ENCODE measurements at places on chromosomes 4 and X. TPM values are rescaled to one million over a fixed set of nuclear protein-coding genes. Genes with fewer than 3 reads are reported as not detected.

DNA sequence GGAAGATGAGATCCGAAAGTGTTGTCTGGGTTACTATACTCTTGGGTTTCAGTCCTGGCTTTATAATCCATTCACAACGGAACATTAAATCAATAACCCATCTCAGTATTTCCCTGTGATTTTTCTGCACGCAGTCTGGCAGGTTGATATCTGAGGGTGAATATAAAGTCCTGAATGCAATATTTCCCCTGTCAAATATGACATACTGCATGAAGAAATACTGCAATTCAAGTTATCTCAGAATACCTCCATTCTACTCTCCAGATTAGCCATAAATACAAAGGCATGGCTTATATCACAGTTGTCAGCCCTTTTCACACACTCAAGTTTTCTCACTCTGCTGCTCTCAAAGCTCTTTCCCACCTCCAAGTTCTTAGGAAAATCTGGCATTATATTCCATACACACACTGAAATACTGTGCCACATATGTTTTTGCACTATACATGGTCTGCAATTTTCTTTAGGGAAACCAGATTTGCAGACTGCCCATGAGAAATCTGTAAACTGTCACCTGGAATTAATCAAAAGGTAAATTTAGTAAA is 64.7 kb downstream of the WDFY3 start:
- no peaks in the 10 kb centered on the region for H3K36me3 ChIP-seq
- no peaks in the 10 kb centered on the region for H3K4me1 ChIP-seq
- DNase-seq = no peak
- H3K27ac ChIP-seq = no peak overlapping the region
- no peak overlapping the region for H3K4me3 ChIP-seq

DNA sequence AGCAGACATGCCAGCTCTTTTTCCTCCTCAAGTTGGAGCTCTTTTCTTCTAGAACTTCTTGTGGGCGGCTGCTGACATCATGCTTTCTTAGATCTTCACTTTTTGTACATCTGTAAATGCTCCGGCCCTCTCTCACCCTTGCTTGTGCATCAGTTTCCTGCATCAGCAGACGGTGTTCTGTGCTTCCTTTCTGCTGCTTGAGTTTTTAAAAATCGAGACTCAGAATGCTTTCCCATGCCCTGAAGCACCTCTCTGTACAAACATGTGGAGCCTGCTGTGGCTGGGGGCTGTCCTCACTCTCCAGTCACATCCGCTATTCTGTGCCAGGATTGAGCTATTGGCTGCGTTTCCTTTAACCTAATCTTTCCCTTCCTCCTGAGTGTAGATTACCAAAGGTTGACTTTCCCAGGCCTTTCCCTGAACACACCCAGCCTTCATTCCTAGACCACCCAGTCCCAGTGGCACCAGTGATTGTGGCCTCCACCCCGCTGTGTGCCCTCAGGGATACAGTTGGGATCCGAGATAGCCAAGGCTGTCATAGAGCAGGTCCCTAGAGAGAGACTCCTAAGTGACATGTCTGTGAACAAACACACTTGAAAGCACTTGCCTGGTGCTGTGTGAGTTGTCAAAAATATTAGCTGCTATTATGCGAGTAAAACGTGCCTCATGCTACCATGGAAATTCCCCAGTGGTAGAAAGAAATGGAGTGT is 41.9 kb downstream of the TNIP2 start:
- no peak overlapping the region for H3K4me3 ChIP-seq
- no peak for DNase-seq
- H3K27me3 ChIP-seq = no peaks in the 10 kb centered on the region

- H3K27ac ChIP-seq = no peak overlapping the region
- H3K27me3 ChIP-seq = no peaks in the 10 kb centered on the region
- no peak overlapping the region for H3K4me3 ChIP-seq
- DNase-seq = no peak
- no peaks in the 10 kb centered on the region for H3K36me3 ChIP-seq
Measured at GRCh38 chr4:104942990-104943743, 203.5 kb upstream of the TET2 start.

GRCh38 chr4:145539671-145540070 is 58.0 kb downstream of the SMAD1 start:
- DNase-seq = no peak
- H3K27ac ChIP-seq = no peak overlapping the region
- peaks cover 10% of the 10 kb centered on the region for H3K4me1 ChIP-seq
- no peak overlapping the region for H3K4me3 ChIP-seq

Gene SERTM2
- 0.27 TPM for total RNA-seq

DNA sequence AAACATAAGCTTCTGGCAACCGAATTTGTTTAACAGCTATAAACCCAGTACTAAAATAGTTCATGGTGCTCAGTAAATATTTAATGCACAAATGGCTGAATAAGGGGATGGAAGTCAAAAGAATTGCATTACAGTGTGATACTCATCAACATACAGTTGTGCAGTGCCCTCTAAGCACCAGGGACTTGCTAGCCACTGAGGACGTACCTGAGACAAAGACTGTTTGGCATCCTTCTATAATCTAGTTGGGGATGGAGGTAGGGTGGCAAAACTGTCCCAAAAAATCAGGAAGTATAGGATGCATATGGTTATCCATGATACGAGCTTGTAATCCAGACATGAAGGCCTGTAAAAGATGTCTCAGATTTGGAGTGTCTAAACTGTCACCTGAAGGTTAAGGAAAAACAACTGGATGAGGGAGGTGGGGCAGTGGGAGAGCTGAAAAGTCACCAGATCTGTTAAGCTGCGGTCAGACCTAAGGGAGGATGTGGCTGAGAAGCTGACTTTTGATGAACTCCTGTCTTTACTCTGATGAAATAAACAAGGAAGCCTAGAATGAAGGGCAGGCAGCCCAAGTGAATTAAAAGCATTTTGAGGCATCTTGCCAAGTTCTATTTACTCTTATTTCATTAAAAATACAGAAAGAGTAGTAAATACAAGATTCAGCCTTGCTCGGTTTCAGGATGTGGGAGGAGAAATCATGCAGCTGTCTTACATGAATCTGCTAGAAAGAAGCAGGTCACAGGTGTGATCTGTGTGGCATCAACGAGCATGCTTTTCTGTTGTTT is 12.0 kb upstream of the CD38 start:
- H3K27ac ChIP-seq = no peak overlapping the region
- H3K4me1 ChIP-seq = no peaks in the 10 kb centered on the region
- no peaks in the 10 kb centered on the region for H3K27me3 ChIP-seq
- no peaks in the 10 kb centered on the region for H3K36me3 ChIP-seq

- no peak for DNase-seq
- H3K4me1 ChIP-seq = peaks cover 21% of the 10 kb centered on the region
- no peaks in the 10 kb centered on the region for H3K27me3 ChIP-seq
- no peak overlapping the region for H3K27ac ChIP-seq
- H3K4me3 ChIP-seq = no peak overlapping the region
Measured at GRCh38 chr4:7326693-7327340, 107.9 kb downstream of the PSAPL1 start.

Gene HPF1
- 46.2 TPM for total RNA-seq

- H3K4me3 ChIP-seq = no peak overlapping the region
- H3K4me1 ChIP-seq = no peaks in the 10 kb centered on the region
- no peaks in the 10 kb centered on the region for H3K36me3 ChIP-seq
- no peak for DNase-seq
Measured at GRCh38 chrX:134746410-134746785, 88.1 kb upstream of the PLAC1 start.

Gene DNAJB14
- total RNA-seq = 54.4 TPM

Gene CWH43
- not detected for total RNA-seq

DNA sequence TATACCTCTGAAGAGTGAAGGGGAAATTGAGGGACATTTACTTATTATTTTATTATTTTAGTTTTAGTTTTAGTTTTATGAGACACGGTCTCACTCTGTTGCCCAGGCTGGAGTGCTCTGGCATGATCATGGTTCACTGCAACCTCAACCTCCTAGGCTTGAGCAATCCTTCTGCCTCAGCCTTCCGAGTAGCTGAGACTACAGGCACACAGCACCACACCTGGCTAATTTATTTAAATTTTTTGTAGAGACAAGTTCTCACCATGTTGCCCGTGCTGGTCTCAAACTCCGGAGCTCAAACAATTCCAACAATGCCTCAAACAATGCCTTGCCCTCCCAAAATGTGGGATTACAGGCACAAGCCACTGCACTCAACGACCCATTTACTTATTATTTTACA is 68.4 kb upstream of the BMP2K start:
- H3K36me3 ChIP-seq = no peaks in the 10 kb centered on the region
- H3K4me3 ChIP-seq = no peak overlapping the region
- H3K4me1 ChIP-seq = no peaks in the 10 kb centered on the region
- no peak overlapping the region for H3K27ac ChIP-seq
- DNase-seq = no peak

DNA sequence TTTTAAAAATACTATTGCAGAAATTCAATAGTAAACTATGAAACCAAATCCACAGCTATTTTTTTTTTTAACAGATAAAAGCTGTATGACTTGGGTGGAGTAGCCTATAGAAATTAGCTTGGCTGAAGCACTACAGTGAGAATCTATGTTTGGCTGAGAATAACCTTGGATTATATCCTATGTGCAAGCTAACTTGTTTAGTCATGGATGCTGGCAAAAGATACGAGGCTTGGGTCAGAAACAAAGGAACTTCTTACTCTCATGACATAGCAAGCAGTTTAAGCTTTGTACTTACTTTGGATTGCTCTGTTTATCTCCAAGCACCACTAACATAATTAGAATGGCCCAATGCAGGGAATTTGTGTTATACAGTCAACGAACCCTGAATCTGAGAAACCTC is 119.2 kb upstream of the GRID2 start:
- H3K4me1 ChIP-seq = no peaks in the 10 kb centered on the region
- H3K4me3 ChIP-seq = no peak overlapping the region
- H3K36me3 ChIP-seq = no peaks in the 10 kb centered on the region
- no peak overlapping the region for H3K27ac ChIP-seq
- DNase-seq = no peak
- no peaks in the 10 kb centered on the region for H3K27me3 ChIP-seq

Gene DOK7
- total RNA-seq = 2.1 TPM

Gene BEX5
- total RNA-seq = 7.1 TPM

- no peaks in the 10 kb centered on the region for H3K27me3 ChIP-seq
- no peak for DNase-seq
- peaks cover 18% of the 10 kb centered on the region for H3K4me1 ChIP-seq
- H3K27ac ChIP-seq = no peak overlapping the region
- H3K36me3 ChIP-seq = no peaks in the 10 kb centered on the region
- H3K4me3 ChIP-seq = no peak overlapping the region
Measured at GRCh38 chr4:163562496-163562895, 68.0 kb downstream of the TMA16 start.

Gene NAP1L3
- 0.59 TPM for total RNA-seq

Gene PTCHD1
- total RNA-seq = 1.9 TPM

DNA sequence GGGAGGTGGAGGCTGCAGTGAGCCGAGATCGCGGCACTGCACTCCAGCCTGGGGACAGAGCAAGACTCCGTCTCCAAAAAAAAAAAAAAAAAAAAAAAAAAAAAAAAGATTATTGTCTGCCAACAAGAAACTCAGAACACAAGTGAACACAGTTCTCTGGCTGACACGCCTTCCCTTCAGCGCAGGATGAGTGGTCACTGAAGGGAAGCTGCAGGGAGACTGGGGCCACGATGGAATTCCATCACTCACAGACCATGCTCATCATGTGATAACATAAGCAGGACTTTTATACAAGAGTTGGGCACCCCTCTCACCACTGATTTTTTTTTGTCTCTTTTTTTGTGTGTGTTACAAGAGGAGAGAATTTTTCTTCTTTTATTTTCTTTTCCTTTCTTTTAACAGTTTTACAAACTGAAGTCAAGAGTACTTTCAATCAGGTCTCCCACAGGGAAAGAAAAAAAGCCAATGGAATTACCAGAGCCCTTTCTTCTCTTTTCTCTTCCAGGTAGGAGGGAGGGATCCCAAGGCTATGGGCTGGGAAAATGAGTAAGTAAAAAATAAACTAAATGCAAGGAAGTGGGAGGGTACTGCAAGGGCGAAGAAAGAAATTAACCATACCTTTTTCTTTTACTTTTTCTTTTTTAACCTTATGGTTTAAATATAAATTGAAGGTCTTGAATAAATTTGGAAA is 435.6 kb downstream of the GPM6A start:
- no peak for DNase-seq
- no peaks in the 10 kb centered on the region for H3K36me3 ChIP-seq
- no peak overlapping the region for H3K4me3 ChIP-seq
- H3K27ac ChIP-seq = no peak overlapping the region
- H3K27me3 ChIP-seq = no peaks in the 10 kb centered on the region

Gene RPA4
- total RNA-seq = 0.77 TPM

- no peak overlapping the region for H3K4me3 ChIP-seq
- DNase-seq = peak; percentile 21
- no peaks in the 10 kb centered on the region for H3K27me3 ChIP-seq
Measured at GRCh38 chr4:1154126-1154522, 18.3 kb downstream of the SPON2 start.

Gene GAGE12F
- total RNA-seq = not detected

Gene SPANXD
- total RNA-seq = not detected

Gene P2RY4
- 0.40 TPM for total RNA-seq

Gene ADH1A
- total RNA-seq = not detected

Gene BMP3
- 13.1 TPM for total RNA-seq

DNA sequence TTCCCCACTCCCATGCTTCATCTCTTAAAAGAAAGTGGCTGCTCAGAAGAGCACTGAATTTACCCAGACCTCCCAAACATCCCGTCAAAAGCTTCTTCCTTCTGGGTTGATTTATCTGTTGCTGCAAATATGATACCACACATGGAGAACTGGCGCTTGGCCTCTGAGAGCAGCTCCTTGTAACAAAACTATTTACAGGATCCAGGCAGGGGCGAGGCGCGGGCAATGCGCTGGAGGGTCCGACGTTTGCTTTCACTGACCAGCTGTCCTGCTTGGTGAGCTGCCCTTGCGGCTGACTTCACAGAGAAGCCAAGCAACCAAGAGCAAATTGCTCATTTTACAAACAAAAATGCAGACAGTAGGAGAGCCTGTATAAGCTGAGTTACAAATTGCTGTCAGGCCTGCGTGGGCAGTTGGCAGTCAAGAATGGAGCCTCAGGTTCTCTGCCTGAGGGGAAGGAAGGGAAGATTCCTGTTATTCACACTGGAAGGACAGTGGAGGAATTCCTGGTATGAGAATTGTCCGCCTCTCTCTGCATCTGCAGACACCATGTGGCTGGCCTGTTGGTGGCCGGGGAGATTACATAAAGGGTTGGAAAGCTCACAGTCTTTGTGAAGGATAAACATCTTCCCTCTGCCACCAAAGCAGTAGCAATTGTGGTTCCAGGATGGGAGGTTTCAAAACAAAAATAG is 192.2 kb upstream of the LEF1 start:
- H3K27me3 ChIP-seq = no peaks in the 10 kb centered on the region
- H3K36me3 ChIP-seq = no peaks in the 10 kb centered on the region
- no peak overlapping the region for H3K4me3 ChIP-seq
- peaks cover 8% of the 10 kb centered on the region for H3K4me1 ChIP-seq
- peak; percentile 61 for DNase-seq

Gene GPC3
- total RNA-seq = 55.3 TPM

- H3K4me3 ChIP-seq = no peak overlapping the region
- no peak overlapping the region for H3K27ac ChIP-seq
- no peaks in the 10 kb centered on the region for H3K27me3 ChIP-seq
- no peak for DNase-seq
- no peaks in the 10 kb centered on the region for H3K4me1 ChIP-seq
- no peaks in the 10 kb centered on the region for H3K36me3 ChIP-seq
Measured at GRCh38 chr4:104025251-104025650, 305.5 kb upstream of the TACR3 start.

Gene COX7B2
- not detected for total RNA-seq

Data from upper lobe of left lung (tissue), 6 donors.